ENCODE measurements at places on chromosomes 2 and 18.
A peak's percentile ranks its signal among the peaks of the same experiment; 100 is the strongest.

GRCh38 chr18:76005632-76006208 lies 489.3 kb downstream of the ZNF516 start:
- DNase-seq, result no peak

- DNase-seq, result no peak
Measured at GRCh38 chr2:104836265-104836664, 17.6 kb upstream of the POU3F3 start.

DNA sequence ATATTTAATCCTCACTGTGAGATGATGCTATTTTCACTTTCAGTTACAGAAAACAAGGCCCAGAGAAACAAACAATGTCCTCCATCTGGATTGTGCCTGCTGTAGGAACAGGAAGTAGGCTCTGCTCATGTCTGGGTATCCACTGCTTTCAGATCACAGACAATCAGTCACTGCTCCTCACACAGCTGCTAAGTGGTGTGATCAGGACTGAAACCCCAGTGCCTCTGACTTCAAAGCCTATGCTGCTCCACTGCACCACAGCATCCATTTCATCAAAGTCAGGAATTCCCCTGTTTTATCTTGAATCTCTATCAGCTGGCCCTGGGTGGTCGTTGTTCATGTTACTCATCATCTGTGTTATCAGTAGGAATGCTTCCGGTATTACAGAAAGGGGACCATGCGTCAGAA lies 303.8 kb upstream of the TRIB2 start:
- DNase-seq, result peak; percentile 39

- no peak for DNase-seq
Measured at GRCh38 chr2:142048581-142048980, 82.2 kb downstream of the LRP1B start.

DNA sequence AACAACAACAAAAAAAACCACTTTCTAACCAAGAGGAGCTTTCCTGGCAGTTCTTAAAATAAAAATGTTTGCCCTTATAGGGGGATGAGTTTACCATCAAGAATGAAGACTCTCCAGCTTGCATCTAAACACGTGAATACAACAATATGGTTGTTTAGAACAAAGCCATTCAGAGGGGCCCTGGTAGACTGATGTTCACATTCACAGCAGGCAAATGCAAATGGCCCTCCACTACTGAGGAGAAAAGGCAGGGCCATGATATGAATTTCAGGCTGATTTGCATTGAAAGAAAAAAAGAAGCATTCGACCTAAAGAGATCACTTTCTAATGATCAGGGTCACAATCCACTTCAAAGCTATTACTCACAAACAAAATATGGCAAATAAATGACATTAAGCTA lies 65.3 kb upstream of the OTOS start:
- no peak for DNase-seq

DNA sequence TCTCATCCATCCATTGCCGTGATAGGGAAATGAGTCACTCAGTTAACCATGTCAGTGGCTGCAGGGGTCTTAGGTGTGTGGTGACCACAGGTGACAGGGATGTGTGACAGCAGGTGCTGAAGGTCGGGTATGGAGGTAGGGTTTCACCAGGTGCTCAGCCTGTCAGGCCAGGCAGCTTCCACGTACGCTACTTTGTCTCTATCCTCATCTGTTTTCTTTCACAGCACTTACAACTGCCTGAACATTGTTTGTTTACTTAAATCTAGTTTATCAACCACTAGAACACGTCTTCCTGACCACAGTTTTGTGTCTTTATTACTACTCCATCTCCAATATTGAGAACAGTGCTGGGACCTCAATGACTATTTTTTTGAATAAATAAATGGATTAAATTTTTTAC lies 11.4 kb upstream of the UXS1 start:
- DNase-seq, result peak; percentile 24

- no peak for DNase-seq
Measured at GRCh38 chr2:77977471-77978063, 455.4 kb upstream of the LRRTM4 start.

Data from activated CD4-positive, alpha-beta memory T cell treated with anti-CD3 and anti-CD28 coated beads, Interleukin-2, amount 10 ng/mL, durations not matched to agents 7 days and 5 days (primary cell).